ENCODE measurements at places on chromosomes 3 and 15.

DNA sequence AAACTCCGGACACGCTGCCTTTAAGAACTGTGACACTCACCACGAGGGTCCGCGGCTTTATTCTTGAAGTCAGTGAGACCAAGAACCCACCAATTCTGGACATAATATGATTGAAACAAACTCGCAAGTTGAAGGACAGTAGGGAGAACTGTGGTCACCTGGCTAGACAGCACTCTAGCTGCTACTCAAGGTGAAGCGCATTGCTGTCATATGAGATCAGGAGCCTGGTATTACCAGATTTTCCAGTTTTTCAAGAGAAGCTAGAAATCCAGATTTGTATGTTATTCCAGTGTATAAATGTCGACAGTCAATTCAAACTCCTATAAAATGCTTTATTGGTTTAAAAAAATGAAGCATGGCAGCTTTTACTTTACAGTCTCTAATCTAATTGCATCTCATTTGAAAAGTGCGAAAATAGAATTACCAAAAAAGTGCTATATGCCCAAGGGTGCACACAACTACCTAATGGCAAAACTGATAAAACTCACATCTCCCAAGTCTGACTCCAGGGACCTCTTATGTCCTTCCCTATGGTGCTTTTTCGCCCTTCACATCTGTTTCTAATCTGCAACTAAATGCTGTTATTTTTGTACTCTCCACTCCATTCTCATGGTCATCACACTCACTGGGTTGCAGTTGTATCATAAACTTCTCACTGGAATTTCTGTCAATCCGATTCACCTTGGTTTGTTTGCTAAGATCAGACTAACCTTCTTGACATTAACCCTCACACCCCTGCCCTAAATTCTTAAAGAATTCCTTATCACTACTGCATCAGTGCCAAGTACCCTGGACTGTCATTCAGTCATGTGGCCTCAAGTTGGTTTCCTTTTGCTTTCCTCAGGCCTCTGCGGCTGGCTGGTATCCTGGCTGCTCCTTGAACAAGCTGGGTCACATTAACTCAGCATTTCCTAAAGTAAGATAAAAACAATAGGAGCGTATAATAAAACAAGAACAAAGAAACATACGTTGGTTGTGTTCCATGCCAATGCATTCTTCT is 31.5 kb upstream of the ARHGEF26 start:
- no peak for DNase-seq

DNA sequence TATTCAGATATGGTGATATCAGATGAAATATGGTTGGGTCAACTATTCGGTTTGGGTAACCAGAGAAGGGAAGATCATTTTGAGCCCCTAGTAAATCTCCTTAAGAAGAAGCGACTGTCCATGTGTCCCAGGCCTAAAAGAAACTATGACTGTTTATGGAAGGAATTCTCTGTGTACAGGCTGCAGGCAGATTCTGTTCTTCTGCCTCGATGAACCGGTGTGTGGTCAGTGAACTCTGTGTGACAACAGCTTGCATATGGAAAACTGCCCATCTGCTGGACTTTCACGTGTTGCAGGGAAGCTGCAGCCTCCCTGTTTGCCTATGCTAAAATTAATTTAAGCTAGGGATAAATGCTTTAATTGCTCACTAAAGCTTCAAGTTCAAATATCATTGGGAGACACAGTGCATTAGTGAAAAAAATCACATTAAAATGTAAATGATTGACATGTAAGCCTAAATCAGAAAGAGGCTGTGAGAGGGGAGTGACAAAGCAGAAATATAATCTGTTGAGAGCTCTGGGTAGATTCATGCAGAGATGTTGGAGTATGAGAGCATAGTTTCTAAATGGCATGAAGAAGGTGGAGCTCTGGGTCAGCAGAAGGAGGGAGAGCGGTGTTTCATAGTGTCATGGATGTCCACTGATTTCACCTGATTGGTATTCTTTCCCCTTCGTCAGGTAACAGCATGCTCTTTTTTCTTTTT is 65.4 kb upstream of the PFN2 start:
- DNase-seq = no peak

DNA sequence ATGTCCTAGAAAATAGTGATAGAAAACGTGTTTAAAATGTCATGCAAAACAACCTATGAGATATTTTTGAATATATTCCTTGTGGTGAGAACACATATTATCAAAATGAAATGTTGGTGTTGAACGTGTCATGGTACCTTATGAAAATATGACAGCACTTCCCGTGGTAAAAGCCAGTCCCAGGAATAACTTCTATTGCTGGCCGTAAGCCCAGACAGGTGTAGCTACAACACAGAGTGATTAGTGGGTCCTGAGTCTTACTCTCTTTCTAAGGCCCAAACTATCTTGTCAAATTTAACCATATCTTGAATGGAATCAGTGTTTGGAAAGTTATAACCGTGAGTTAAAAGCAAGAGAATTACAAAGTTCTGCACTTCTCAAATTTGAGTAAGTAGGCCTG is 24.1 kb downstream of the RARB start:
- no peak for DNase-seq

DNA sequence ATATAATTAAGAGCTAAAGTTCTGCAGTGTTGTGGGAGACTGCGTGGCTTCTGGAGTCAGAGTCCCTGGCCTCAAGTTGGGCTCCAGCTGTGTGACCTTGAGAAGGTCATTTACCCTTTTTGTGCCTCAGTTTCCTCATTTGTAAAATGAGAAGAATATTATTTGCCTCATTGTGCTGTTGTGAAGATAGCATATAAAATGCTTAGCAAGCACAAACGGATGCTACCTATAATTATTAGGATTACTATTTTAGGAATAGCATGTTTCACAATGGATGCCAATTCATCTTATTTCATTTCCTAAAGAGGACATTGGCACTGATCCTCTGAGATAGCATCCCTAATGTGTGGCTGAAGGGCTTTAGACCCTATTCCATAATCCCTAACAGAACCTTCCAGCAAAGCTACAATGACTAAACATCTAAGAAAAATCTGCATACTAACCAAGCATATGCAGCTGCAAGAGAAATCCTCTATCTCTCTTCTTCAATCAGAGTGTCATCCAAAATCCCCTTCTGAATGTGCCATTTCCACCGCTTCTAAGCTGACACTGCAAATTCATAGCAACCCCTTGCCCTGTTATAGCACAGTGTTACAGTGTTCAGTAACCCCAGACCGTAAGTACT is 148.3 kb downstream of the RBMS3 start:
- no peak for DNase-seq

- no peak for DNase-seq
These were observed 6.9 kb downstream of the ABTB1 start for GRCh38 chr3:127679534-127680145.

- DNase-seq = no peak
These were observed 39.8 kb downstream of the CEMIP start for GRCh38 chr15:80819001-80819400.

- no peak for DNase-seq
These were observed 82.3 kb downstream of the LRTM1 start for GRCh38 chr3:54845551-54845950.

GRCh38 chr3:119894195-119894594 is 112.3 kb downstream of the NR1I2 start:
- DNase-seq = no peak

- DNase-seq = no peak
These were observed 15.5 kb upstream of the ACAP2 start for GRCh38 chr3:195458316-195458717.

- DNase-seq = no peak
These were observed 112.4 kb upstream of the PFN2 start for GRCh38 chr3:150082898-150083654.

GRCh38 chr3:8712045-8712907 is 21.3 kb upstream of the CAV3 start:
- no peak for DNase-seq

GRCh38 chr3:100103558-100104441 is 10.5 kb downstream of the FILIP1L start:
- DNase-seq = no peak

- no peak for DNase-seq
These were observed 330.8 kb downstream of the CNTN6 start for GRCh38 chr3:1423566-1424089.

DNA sequence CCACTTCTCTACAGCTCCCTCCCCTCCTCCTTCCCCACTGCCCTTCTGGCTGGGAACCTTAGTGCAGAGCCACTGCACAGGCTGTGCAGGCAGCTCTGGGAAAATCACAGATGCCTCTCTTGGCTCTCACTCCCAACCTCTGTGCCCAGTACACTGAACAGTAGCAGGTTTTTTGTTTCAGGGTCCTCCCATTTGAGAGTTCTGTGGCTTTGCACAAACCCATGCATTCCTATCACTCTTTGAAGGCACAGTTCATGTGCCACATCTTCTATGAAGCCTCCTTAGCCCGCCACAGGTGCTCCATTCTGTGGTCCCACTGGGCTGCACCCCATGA is 103.9 kb downstream of the SNRK start:
- DNase-seq = no peak

DNA sequence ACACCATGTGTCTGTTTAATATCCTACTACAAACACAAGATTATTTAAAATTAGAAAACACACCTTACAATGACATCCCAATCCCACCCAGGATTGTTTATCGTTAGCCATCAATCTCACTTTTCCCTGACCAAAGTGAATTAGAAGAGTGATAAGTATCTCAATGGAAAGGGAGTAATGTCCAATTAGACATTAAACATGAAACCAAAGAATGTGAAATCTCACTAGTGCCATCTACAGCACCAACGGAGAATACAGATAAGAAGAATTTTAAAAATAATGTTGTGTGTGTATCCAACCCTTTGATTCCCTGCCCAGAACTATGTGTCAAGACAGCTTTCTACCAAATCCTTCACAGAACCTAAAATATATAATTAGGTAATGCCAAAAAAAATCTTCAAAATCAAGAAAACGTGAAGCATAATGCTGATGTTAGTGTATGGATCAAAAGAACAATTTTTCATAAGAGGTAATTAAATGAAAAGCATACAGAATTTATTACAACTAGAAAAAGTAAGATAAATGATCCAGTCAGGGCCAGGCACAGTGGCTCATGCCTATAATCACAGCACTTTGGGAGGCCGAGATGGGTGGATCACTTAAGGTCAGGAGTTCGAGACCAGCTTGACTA is 64.2 kb downstream of the SCAPER start:
- peak; percentile 4 for DNase-seq

- DNase-seq = no peak
These were observed 57.4 kb downstream of the ZIC4 start for GRCh38 chr3:147348976-147349375.

- DNase-seq = no peak
These were observed 101.6 kb downstream of the CGNL1 start for GRCh38 chr15:57477736-57478522.

GRCh38 chr3:188468196-188468595 is 314.2 kb downstream of the LPP start:
- DNase-seq = no peak

DNA sequence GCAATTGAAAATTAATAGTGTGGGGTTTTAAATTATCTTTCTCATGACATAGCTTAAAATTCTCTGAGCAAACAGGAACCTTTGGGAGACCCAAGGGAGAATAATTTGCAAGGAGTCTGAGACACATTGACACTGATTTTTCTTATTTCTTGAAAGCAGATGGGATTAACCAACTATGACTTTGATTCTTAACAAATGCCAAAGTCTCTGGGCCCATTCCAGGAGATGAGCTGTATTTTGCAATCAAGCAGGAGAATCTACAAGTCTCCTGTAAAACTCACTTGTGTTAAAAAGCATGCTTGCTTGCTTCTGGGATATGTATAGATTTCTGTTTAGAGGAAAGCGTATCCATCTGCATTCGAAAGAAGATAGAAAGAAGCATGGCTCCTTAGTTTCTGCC is 71.3 kb upstream of the STT3B start:
- no peak for DNase-seq

DNA sequence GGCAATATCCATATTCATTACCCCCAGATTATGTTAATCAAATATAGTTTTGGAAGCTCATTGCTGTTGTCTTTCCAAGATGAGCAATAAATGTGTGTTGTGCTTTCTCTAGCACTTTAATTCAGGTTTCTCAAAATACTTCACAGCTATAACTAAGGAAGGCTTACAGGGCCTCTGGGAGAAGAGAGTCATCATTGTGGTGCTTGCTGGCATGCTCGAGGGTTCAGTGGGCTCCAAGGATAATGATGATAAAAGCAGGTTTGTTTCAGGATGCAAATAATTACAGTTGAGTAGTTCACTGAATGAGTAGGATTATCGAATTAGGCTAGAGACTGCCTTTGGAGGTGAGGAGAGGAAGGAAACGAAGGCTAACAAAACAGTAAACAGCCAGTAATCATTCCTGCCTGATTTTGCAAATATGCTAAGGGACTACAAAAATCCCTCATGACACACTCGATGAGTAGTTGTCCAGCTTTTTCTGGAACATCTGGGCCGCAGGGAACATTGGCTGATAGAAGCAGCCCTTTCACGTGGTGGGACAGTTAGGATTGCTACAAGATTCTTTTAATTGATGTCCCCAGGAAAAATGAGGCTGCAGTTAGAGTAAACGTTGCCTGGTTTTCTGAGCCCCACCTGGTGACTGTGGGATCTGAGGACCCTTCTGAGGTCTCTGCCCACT is 54.1 kb downstream of the SLC7A14 start:
- no peak for DNase-seq

DNA sequence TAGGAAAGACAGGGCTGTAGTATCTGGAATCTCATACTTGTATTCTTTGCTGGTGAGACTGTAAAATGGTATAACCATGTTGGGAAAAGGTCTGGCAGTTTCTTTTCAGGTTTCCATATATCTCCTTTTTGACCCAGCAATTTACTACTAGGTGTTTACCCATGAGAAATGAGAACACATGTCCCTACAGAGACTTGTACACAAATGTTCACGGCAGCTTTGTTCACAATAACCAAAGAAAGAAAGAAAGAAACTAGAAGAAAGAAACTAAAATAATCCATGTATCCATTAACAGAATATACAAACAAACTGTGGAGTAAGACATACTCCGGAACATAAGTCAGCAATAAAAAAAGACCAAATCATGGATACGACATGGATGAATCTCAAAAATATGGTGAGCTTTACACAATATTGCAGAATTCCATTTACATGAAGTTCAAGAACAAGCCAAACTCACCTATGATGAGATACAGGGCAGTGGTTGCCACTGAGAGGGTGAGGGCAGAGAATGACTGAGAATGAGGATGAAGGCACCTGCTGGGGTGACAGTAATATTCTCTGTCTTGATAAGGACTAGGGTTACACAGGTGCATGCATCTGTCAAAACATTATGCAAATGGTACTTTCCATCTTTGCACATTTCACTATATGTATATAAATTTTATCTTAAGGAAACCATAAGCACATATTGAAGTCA is 2.7 kb downstream of the RFTN1 start:
- DNase-seq = no peak

- DNase-seq = no peak
These were observed 86.2 kb downstream of the CD47 start for GRCh38 chr3:108004647-108005046.

- no peak for DNase-seq
These were observed 1.2 kb downstream of the EOGT start for GRCh38 chr3:69012100-69012799.

DNA sequence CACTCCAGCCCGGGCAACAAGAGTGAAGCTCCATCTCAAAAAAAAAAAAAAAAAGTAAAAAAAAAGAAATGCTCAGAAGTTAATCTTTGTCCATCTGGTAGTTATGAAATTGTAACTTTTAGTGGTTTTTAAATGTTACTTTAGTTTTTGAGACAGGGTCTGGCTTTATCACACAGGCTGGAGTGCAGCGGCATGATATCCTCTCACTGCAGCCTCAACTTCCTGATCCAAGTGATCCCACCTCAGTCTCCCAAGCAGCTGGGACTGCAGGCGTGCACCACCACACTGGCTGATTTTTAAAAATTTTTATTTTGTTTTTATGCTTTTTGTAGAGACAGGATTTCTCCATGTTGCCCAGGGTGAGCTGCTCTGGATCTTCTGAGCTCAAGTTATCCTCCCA is 1.3 kb downstream of the RNU5B-1 start:
- DNase-seq = no peak

- no peak for DNase-seq
These were observed 44.6 kb upstream of the POU1F1 start for GRCh38 chr3:87320756-87321626.

All from hepatic stellate cell (primary cell).